ENCODE measurements at places on chromosomes 16 and 17.

DNA sequence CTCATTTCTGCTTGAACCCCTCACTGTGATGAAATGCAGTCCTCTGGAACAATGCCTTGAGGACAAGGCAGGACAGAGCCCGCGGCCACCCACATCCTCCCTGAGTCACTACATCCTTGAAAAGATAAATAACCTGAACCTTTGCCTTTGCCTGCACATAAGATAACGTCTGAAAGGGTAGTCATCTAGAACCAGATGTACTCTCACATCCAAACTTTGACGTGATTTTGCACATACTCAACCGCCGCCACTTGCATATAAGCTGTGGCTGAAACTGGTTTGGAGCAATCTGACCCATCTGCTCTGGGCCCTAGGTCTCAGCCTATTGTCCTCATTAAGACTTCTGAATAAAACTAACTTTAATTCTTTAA, 252.1 kb downstream of the PHKB start:
- no peak for DNase-seq

GRCh38 chr17:63039899-63040602, 74.0 kb downstream of the TANC2 start:
- no peak for DNase-seq

GRCh38 chr17:35167666-35168065, 20.0 kb downstream of the UNC45B start:
- DNase-seq: no peak

- DNase-seq: no peak
Measured at GRCh38 chr16:72264771-72265170, 92.8 kb upstream of the PMFBP1 start.

DNA sequence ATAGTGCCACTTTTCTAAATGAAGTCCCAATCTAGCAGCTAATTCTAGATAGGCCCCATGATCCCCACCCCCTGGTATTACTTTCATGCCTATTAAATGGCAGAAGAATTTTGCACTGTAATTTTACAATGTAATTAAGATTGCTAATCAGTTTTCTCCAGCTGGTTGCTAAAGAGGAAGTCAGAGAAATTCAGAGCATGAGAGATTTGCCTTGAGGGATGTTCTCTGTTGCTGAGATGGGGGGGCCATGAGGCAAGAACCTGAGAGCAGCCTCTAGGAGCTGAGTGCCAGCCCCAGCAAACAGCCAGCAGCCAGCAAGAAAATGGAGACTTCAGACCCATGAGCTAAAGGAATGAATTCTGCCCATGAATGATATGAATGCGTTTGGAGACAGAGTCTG, 38.9 kb downstream of the SHCBP1 start:
- no peak for DNase-seq

DNA sequence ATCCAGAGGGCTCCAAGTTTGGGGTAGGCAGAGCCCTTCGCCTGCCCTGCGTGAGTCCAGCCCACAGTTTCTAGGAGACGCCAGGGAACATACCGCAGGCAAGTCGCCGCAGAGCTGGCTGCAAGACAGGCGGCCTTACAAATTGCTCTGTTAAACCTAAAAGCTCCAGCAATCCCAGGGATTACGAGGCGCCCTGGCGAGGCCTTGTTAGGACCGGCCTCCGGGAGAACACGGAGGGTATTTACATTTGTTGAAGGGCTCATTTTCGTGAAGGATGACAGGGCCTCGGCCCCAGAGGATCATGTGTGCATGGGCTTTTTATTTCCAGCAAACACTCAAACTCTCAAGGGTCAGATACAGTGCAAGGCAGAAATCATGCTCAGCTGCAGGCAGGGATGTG, 77.6 kb upstream of the FOXF1 start:
- no peak for DNase-seq

DNA sequence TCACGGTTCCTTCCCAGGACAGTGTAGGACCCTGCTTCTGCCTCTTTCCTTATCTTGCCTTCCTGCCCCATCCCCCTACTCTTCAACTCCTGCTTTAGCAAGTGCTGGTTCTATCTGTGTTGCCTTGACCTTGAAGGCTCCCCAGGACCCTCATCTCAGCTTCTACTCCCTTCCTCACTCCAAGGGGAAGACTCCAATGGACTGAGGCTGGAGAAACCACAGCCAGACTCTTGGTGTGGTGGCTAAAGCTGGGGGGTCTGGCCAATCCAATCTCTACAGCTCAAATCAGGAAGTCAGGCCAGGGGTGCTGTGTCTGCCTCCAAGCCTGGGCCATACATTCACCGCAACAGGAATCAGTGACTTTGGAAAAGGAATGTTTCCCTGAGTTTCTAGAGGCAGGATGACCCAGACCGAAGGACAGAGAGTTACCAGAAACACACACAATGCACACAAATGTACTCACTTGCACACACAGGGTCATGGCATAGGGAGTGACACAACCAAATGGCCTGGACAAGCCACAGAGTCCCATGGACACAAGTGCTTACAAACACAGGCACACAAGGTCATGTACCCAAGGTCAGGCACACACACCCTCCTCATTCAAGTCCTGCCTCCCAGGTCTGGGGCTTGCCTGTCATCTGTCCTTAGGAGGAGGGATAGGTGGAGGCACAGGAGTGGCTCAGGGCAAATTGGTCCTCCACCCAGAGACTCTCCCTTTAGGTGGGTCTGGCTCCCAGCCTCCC, 1.7 kb upstream of the HSD11B2 start:
- no peak for DNase-seq

- DNase-seq: no peak
Measured at GRCh38 chr17:34011599-34011998, 243.5 kb upstream of the CCL2 start.

- no peak for DNase-seq
Measured at GRCh38 chr17:77829843-77830799, 128.4 kb upstream of the TNRC6C start.

- DNase-seq: no peak
Measured at GRCh38 chr16:25189305-25189704, 27.4 kb upstream of the AQP8 start.

Data from stimulated activated CD4-positive, alpha-beta T cell treated with anti-CD3 and anti-CD28 coated beads, Interleukin-1b, Interleukin-23, amount 100 ng/mL, for 1 hour (primary cell).